Stimulated activated CD4-positive, alpha-beta T cell treated with anti-CD3 and anti-CD28 coated beads, TNF-alpha, amount 100 ng/mL, for 24 hours (primary cell): ENCODE measurements at places on chromosomes 6 and 20.
A peak's percentile ranks its signal among the peaks of the same experiment; 100 is the strongest.

DNA sequence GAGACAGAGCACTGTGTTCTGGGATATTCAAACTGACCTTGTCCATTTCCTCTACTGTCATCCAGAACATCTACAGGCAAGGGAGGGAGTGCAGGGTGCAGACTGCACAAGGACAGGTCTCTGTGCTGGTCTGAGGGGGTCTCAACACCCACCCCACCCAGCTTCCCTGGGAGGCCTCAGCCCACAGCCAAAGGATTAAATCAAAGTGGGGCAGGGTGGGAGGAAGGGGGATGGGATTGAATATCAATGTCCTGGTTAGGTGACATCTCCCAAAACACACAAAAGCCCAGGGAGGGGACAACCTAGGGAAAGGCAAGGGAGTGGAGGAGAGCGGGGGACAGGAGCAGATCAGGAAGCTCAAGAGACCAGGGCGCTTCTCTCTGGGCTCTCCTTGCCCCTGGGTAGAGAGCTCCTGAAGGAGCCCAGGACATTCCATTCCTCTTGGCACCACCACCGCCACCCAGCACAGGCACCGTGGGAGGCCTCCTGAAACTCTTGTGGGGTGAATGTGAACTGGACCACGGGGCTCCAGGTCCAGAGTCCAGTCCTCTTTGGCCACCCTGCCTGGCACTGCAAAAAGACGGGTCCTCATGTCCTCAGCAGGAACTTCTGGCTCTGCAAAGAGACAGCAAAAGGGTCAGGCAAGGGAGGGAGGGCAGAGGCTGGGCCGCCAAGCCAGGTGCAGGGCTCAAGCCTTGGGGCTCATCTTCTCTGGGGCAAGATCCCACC, 73.9 kb downstream of the JPH2 start:
- no peak for DNase-seq

DNA sequence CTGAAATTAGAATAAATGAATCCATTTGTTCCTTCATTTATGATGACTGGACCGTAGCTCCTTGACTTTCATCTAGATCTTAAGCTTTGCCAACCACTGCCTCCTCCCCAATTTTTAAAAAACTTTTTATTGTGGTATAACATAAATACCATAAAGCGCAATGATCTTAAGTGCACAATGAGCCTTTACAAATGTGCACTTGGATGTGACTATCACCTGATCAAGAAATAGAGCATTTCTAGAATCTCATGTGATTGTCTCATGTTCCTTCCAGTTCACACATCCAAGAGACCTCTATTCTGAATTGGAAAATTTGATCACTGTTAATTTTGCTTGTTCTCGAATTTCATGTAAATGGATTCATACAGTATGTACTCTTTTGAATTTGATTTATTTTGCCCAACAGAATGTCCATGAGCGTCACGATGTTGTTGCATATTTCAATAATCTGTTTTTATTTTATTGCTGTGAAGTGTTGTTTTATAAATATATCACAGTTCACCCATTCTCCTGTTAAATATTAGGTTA, 442.2 kb downstream of the CDKAL1 start:
- no peak for DNase-seq

GRCh38 chr6:20349225-20349624, 52.5 kb upstream of the E2F3 start:
- DNase-seq, result no peak

- no peak for DNase-seq
These were observed 2.1 kb upstream of the MUC22 start for GRCh38 chr6:31008165-31008564.

- peak; percentile 8 for DNase-seq
These were observed 882 bp upstream of the FAM184A start for GRCh38 chr6:119079283-119079809.

DNA sequence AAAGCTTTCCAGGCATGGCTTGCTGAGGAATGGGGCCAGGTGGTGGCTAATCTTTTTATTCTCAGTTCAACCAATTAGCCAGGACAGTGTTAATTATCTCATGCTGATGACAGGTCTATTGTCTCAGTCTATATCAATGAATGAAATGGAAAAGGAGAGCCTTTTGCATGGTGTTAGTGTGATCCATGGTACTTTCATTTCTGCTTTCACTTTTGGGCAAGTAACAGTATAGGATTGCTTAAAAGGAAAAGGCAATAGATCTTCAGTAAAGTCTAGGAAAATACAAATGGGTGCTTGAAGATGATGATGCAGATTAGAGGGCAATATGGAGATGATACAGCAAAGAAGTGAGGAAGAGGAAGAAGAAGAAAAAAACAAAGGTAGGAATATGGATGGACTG, 430.3 kb downstream of the TFAP2A start:
- no peak for DNase-seq

DNA sequence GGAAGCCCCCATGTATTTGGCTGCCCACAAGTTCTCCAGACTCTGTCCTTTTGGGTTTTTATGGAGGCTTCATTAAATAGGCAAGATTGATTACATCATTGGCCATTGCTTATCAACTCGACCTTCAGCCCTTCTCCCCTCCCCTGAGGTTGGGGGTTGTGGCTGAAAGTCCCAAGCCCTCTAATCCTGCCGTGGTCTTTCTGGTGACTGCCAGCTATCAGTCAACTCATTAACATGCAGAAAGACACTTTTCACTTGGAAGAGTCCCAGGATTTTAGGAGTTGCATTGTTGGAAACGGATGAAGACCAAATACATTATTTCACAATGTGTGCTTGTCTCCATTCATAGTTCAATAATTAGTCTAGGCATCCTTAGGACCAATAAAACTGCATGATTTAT, 9.5 kb downstream of the CDC5L start:
- no peak for DNase-seq

DNA sequence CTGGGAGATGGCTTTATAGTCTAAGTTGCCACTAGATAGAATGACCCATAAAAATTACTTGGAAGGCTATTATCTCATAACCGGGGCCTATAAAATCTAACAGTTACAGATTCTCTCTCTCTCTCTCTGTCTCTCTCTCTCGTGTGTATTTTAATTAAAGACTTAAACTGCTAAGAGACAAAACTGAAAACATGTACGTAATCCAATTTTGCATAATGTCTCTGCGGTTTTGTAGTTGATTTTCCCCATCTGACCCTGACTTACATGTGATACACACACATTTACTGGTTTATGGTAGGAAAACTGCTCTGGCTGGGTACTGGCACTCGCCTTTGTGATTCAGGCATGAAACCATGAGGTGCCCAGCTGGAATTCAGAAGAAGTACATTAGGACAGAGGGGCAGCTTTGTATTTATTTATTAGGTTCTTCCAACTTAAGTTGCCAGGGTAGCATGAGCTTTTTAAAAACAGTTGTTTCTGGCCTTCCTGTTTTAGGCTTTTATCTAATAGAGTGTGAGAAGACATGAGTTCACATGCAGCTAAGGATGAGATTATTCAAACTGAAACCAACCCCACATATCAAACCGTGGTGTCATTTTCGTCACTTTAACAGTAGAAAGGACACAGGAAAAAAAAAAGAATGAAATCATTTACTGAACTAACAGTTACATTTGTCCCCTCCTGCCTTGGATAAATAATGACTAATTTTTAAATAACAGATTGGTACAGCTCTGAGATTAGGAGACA, 182.5 kb downstream of the GMPR start:
- no peak for DNase-seq

- no peak for DNase-seq
These were observed 71.2 kb upstream of the PRDM1 start for GRCh38 chr6:106014955-106015354.

- DNase-seq, result no peak
These were observed 237.1 kb downstream of the SMOC2 start for GRCh38 chr6:168678077-168678476.

- DNase-seq, result no peak
These were observed 55.4 kb downstream of the CDC5L start for GRCh38 chr6:44442833-44443444.

- no peak for DNase-seq
These were observed 84.8 kb upstream of the HDAC2 start for GRCh38 chr6:114055763-114056162.

DNA sequence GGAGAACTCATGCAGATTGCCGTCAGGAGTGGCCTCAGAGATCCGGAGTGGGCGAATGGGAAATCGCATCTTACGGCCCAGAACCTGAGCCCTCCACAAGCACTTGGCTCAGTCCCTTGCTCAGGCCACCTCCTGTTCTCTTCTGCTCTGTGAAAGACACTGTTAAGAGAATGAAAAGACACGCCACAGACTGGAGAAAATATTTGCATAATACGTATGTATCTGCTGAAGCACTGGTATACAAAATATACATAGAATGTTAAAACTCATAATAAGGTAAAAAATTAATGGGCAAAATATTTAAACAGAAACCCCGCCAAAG, 838 bp upstream of the POM121L2 start:
- no peak for DNase-seq

DNA sequence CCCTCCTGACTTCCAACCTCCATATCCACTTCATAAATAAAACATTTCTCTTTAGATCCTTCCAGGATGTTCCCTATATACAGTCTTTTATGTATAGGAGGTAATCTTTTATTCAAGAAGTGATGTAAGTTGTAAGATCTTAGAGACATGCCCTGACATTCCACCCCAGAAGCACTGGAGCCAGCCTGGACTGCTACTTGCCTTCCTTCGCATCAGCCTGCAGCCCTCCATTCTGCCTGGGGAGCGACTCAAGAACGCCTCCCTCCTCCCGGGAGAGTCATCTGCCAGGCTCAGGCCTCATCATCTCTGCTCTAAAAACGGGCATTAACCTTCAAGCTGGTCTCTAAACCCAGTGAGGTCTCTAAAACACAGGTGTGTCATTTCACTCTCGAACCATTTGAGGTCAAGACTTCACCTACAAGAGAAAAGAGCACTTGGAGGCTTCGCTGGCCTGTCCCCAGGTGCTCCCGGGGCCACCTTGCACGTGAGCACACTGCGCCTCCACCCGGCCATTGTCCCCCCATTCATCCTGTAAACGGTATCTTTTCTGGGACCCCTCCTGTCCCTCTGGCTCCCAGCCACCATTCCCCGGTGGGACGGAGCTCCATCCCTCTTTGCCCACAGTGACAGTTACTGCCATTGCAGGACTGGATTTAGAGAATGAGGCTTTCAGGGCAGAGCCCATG, 107.5 kb upstream of the PDE10A start:
- no peak for DNase-seq

- no peak for DNase-seq
These were observed 808 bp downstream of the ULBP1 start for GRCh38 chr6:149964308-149965193.

DNA sequence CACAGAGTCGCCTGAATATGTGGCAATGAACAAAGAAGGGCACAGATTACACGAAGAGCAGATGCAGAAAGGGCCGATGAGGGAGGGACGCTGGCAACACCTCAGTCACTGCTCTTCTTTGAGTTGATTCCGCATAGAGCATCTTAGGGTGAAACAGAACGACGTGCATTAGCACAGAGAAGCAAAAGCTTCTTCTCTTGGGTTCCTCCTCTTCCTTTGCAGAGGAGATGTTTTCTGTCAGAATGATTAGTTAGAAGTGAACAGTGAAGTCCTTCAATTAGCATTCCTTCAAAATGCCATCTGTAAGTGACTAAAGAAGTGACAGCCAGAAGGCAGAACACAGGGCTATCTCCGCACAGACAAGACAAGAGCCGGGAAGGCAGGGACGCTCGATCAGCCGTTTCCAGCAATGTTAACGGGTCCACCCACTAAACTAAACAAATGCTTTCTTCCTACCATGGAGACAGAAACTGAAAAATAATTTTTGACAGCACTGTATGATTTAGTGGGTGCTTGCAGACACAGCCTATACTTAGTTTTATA, 219.8 kb upstream of the AGPAT4 start:
- no peak for DNase-seq

DNA sequence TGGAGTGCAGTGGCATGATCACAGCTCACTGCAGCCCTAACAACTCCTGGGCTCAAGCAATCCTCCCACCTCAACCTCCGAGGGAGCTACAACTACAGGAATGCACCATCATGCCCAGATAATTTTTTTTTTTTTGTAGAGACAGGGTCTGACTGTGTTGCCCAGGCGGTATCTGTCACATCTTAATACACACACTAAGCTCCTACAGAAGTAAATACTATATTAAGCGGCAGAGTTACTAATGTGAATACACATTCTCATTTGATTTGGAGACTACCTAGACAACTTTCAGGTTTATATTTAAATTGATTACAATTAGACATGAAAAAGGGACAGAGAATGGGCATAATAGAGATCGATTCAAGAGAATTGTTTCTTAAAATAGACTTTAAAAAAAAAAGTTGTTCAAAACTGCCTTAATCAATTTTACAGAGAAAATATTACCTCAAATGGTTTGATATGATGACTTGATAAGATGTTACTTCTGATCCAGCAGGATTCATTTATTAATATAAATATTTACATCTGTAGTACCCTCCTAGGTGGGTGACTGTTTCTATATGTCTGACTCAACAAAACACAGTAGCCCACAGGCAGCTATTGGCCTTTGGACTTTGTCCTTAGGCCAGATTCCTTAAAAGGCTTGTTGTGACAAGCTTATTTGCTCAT, 7.1 kb upstream of the LOC128125822 start:
- DNase-seq, result no peak

GRCh38 chr20:62555642-62556420, 80.0 kb upstream of the GATA5 start:
- no peak for DNase-seq

DNA sequence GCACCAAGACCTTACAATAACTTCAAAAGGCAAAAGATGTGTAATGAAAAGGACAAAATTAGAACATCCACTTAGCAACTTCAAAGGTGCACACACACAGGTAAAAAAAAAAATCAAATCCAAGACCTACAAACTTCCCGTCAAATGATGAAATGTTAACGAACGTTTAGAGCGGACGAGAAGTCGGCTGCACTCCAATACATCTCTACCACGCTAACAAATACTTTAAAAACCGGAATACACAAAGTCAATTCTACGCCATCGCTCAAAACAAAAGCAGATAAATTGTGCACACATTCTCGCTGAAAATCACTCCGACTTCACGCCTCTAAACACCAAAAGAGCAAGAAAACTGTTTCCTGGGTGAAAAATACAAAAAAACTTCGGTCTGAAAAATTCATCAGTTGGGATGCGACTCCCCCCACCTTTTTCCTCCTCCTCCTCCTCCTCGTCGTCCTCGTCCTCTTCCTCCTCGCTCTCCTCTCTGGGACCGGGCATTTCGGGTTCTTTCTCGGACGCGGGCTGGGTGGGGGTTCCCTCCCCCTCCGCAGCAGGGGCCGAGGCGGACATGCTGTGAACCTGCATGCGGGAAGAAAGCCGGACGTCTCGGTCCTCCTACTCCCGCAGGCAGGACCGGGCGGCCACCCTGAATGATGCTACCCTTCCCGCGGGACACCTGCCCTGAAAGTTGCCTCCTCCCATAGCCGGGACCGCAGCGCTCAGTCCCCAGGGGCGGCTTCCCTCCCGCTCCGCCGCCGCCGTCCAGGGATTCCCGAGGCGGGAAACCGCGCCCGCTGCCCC, 712 bp downstream of the DEK start:
- DNase-seq, result no peak

GRCh38 chr6:165468340-165469235, 159.2 kb upstream of the C6orf118 start:
- no peak for DNase-seq

DNA sequence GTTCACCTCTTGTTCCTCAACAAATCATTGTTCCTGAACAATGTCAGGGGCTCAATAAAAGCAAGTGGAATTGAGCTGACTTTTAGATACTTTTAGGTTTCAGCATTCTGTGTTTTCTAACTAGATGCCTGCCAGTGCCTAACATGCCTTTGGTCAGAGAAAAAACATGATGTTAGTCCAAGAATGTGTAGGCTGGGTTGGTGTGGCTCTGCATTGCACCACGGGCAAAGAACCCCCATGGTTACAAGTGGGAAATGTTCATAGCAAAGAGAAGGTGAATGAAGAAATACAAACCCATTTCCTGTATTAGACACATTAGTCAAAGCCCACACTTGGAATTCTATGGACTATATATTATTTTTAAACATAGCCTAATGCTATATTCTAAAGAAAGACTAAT, 193.3 kb downstream of the TMEM200A start:
- DNase-seq, result no peak
